Tongue (tissue), 3 donors: ENCODE measurements at places on chromosomes 6 and 20.
A peak's percentile ranks its signal among the peaks of the same experiment; 100 is the strongest.

GRCh38 chr20:63325021-63325471 lies 32.1 kb downstream of the COL20A1 start:
- no peak for DNase-seq

GRCh38 chr6:127938701-127939100 lies 37.8 kb upstream of the THEMIS start:
- no peak for DNase-seq

DNA sequence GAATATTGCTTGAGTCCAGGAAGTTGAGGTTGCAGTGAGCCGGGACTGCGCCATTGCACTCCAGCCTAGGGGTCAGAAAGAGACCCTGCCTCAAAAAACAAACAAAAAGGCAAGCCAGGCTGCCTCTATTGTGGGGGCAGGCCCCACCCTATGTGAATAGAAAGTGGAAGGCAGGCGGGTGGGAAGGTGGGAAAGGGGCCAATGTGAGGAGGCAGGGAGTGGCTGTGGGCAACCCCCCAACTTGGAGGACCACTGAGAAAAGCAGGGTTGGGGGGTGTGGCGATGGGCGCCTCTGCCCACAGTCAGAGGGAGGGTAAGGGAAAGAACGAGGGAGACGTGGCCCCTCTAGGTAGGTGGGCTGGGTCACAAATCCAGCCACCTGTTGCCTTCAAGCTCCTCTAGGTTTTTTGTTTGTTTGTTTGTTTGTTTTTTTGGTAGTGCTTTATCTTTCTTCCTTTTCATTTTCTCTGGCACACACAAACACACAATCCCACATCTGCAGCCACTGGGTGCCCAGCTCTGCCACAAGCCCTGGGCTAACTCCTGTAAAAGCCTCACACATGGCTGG lies 5.3 kb upstream of the AP5S1 start:
- no peak for DNase-seq

GRCh38 chr6:110053395-110054240 lies 75.5 kb downstream of the GPR6 start:
- peak; percentile 75 for DNase-seq

DNA sequence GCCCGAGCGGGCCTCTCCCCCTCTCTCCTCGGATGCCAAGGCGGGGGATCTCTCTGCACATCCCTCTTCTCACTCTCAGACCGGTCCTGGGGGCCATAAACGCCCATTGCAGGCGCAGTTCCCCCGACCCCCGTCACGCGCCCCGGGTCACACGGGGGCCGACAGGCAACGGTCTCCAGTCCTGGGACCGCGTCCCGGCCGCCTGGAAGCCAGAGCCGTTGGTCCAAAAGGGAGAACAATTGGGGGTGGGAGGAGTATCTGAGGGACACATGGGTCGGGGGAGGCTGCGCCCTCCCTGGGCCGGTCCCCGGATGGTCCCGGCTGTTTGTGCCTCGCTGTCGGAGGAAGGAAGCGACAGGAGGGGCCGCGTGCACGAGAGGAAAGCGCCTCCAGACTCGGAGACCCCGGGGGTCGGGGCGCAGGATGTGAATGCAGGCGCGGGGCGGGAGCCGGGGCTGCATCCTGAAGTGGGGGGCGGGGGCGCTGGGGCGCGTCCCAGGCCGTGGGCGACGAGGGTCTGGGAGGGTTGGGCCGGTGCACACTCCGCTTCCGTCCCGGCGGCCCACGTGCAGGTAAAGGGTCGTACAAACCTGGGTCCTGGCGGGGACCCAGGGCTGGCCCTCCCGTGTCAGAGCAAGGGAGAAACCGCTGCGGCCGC lies 903 bp downstream of the SLC4A11 start:
- DNase-seq, result no peak

- no peak for DNase-seq
These were observed 6.0 kb downstream of the CD83 start for GRCh38 chr6:14123386-14124111.

GRCh38 chr6:156807028-156807427 lies 29.9 kb downstream of the ARID1B start:
- DNase-seq, result no peak

GRCh38 chr6:41045664-41046063 lies 3.4 kb downstream of the TSPO2 start:
- no peak for DNase-seq

DNA sequence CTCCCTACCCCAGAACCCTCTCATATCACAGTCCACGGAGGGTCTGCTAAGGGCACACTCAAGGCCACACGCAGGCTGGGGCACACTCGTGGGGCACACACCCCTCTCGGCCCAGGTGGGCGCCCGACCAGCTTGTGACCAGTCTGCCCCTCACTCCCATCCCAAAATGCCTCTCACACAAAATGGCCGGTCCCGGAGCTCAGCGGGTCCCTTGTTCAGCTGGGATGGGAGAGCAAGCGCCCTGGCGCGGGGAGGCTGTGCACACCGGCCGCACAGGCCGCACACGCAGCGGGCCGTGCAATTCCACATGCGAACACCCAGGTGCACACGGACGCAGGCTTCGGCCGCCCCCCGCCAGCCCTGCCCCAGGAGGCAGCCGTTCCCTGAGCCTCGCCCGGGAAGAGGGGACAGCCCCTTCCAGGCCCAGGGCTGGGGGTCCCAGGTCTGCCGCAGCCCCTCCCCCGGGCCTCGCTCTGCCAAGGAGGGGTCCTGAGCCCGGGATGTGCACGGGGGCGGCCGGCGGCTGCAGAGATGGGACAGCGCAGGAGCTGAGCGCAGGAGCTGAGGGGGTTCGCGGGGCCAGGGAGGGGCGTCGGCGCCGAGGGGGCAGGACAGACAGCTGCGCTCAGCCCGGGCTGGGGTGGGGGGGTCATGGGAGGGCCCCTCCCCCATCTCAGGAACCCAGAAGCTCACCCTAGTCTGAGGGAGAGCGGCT lies 1.3 kb downstream of the KCNQ2 start:
- no peak for DNase-seq

DNA sequence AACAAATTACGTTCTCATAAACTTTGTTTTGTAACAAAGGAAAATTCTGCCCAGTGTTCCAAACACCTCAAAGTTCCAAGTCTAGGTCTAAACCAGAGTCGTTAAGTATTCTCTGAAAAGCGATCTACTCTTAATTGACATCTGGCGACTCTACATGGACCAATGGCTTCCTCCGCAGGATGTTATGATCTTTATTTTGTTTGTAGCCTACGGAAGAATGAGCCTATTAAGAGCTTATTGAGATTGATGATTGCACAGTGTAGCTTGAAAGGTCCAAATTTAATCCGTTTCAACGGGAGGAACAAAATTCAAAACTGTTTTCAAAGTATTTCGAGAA lies 61.1 kb downstream of the FAM217A start:
- DNase-seq, result peak; percentile 74

DNA sequence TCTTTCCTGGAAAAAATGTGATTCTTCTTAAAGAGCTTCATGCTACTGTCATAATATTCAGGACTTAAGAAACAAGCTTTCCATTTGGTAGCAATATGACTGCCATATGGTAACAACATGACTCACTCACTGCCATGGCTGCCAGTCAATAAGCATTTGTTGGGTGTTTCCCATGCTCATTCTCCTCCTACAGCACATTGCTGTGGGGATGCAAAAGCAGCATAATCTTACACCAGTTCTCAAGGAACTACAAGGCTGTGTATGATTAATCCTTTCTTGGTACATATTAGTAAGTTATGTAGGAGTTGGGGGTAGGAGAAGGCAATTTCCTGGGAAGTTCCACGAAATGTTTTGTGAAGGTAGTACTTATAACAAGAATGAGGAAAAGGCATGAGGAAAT lies 76.7 kb downstream of the CEP162 start:
- peak; percentile 24 for DNase-seq

DNA sequence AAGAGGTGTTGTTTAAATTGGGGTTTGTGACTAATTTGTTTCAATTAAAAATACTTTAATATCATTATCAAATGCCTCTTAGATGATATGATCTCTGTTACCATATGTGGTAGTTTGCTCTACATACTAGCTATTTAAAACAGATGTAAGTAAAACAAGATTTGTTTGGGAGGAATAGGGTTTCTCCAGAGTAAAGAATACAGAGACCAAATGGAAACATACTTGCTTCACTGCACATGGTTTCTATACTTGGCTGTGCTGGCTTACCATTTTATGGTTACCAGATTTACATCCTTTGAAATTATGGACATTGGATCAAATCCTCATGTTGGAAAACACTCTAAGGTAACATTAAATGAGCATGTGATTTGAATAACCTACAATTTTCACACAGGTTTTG lies 588.3 kb downstream of the CD109 start:
- DNase-seq, result peak; percentile 22

DNA sequence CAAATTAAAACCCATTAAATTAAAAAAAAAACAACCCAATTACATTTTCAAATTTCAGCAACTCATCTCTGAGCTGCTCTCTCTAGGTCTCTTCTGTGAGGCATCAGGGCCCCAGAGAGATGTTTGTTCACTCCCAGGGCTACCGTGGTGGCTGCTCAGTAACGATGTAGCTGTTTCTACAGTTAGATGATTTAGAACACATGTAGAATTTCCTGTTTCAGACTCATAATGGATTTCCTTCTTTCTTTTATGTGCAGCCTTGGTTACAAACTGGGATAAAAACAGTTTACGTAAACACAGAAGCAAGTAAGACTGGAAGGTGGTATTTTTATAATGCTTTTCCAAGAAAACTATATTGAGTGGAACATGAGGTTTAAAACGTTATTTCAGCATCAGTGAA lies 116.1 kb upstream of the CCN2 start:
- DNase-seq, result peak; percentile 39

DNA sequence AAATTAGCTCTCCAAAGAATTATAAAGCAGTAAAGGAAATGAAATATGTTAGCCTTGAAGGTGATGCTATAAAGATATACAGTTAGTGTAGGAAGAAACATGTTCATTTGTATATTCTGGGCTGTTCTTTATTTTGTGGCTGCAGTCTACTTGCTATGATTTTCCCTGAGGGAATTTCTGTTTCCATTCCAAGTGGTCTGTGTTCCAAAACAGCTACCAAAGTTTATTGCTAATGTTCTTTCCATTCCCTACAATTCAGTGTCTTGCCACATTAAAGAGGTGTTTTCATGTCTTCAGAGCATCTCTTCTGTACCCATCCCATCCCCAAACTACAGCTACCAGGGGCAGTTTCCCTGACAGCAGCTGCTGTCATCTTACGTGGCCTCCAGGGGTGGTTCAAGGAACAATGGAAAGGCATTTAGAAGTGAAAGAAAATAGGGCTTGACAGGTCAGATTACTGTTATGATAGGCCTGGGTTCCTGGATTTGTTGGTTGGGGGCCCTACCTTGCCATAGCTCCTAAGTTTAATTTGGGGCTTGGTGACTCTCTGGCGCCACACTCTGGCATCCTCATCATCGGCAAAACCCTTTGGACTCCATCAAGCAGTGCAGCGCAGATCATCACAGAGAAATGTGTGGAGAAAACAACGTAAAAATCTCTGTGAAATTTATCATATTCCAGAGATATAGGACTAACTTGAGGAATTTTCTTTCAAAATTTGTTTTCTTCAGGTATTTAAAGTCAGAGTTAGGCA lies 33.8 kb upstream of the AIG1 start:
- peak; percentile 24 for DNase-seq

GRCh38 chr6:21869085-21869771 lies 275.7 kb downstream of the SOX4 start:
- DNase-seq, result no peak

DNA sequence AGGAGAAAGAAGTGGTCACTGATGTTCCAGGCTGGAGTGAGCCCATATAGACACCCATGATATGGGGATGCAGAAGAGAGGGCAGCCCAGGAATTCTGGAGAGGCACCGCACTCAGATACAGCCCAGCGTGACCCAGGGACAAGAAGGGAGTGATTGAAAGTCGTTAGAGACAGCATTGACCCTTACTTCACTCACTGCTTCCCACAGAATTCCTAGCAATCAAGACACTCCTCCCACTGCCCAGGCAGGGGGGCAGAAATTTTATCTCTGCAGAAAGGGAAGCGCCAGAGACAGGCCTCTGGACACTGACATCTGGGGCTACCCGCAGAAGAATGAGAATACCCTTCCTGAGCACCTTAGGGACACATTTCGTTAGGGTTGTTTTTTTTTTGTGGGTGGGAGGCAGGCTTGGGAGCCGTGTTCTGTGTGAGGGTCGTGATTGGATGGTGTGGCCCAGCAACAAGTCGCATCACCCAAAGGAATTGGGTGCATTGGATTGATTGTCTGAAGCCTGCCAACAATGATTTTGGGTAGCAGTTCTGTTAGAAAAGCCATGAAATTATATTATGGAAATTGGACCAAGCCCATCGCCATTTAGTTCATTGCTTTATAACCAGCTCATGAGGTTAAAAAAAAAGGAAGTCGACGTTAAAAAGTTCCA lies 45.9 kb upstream of the MAP3K4 start:
- no peak for DNase-seq

- no peak for DNase-seq
These were observed 26.3 kb downstream of the SPDEF start for GRCh38 chr6:34529665-34530327.

GRCh38 chr6:135759831-135760230 lies 91.7 kb upstream of the PDE7B start:
- no peak for DNase-seq

- DNase-seq, result no peak
These were observed 4.9 kb upstream of the CCR6 start for GRCh38 chr6:167118006-167118405.

DNA sequence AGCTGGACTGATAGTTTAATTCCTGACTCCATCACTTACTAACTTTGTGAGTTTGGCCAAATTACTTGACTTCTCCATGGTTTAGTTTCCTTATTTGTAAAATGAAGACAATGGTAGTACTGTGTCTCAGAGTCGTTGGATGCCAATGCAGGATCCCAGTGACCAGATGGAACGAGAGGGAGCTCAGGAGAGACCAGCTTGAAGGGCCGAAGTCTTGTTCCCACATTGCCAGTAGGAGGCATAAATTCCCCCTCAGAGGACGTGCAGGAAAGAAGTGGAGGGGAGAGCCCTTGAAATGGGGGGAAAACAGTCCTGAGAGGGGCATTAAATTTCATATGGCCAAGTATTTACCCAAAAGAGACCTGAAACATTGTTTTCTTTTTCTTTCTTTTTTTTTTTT lies 2.1 kb upstream of the MUC22 start:
- DNase-seq, result no peak

- DNase-seq, result no peak
These were observed 418.5 kb downstream of the LMBRD1 start for GRCh38 chr6:69378326-69378725.
